GM12891 (cell line): ENCODE measurements at places on chromosomes 7 and 10.

DNA sequence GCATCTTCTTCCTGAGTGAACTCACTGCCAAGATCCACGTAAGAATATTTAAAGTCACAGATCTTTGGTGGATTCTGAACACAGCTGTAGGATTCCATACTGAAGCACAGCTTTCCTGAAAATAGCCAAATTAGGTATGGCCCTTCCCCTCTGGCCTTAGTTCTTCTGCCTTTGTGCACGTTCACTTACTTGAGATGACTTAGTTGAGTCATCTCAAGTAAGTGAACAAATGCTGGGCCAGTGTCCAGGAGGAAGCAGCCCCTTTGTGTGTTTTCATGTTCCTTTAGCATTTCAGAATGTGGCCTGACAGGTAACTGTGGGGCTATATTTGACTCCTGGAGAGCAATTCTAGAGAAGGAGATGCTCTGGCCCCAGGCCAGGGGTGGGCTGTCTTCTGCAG lies 51.5 kb downstream of the CCNY start:
- no peak for DNase-seq

GRCh38 chr7:121547544-121548092 lies 151.5 kb upstream of the FAM3C start:
- DNase-seq, result peak; percentile 18

DNA sequence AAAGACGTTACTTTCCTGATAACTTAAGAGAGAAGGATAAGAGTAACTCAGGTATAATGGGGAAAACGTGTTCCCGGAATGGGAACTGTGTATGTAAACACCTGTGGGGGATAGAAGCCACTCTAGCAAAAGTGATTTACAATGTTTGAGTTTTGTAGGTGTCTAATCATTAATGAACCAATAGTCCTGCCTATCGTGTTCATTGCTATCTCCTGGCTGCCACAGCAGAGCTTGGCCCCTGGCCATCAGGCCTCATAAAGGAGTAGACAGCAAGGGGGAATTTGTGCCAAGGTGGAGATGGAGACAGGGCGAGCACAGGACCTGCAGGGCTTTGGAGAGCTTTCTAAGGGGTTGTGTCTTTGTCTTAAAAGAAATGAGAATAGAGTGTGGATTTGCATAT lies 102.1 kb downstream of the GAD2 start:
- DNase-seq, result no peak

DNA sequence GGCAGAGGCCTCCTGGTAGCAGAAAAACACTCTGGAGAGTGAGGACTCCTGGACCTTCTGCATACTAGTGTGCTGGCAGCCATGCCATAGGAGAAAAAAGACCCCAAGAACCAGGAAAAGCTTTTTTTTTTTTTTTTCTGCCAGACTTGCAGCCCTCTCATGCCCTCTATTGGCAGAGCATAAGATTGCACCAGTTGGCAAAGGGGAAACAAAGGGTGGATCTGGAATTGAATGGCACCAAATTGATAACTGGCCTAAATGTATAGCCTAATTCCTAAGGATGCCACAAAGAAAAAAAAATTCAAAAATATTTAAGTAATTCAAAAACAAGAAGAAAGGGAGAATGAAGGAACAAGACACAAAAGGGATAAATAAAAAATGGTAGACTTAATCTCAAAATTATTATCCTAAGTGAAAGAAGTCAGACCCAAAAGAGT lies 112.5 kb upstream of the GHITM start:
- DNase-seq, result no peak

DNA sequence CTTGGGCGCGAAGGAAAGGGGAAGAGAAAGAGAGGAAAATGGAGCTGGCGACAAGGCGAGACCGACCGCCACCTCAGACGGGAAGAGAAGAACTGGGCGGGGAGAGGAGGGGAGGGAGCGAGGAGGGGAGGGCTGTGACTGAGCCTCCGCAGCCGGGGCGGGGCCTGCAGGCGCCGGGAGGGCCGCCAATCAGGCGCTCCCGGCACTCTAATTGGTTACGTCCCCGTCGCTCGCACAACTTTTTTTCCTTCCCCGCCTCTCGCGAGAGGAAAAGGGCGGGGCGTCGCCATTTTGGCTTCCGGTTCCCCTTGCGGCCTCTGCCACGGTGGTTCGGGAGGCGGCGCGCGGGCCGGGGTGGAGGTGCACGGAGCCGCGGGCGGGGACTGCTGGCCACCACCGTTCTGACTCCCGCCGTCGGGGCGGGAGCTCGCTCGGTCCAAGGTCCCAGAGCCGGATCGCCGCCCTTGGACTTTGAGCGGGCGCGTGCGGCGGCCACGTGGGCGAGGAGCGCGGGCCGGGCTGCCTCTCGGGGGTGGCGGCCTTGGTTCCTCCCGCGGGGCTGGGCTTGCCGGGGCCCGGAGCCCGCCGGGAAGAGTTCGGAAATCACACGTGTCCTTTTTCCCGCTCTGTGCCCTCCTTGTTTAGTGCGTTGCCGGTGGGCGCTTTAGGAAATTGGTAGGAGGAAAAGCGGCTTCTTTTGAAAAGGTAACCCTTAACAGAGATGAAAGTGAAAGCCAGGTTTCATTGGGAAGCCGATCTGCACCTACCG lies at the start of gene GDI2:
GDI2 (minus strand) TSS at position 94 of the 769 bp plus-strand sequence. CDS start 176 bp downstream, outside the sequence.
- DNase-seq, result peak; percentile 85

GRCh38 chr10:61108915-61109314 lies 164.9 kb upstream of the RHOBTB1 start:
- no peak for DNase-seq

- DNase-seq, result no peak
Observed at GRCh38 chr7:127907110-127908040, 123.9 kb downstream of the LRRC4 start.

DNA sequence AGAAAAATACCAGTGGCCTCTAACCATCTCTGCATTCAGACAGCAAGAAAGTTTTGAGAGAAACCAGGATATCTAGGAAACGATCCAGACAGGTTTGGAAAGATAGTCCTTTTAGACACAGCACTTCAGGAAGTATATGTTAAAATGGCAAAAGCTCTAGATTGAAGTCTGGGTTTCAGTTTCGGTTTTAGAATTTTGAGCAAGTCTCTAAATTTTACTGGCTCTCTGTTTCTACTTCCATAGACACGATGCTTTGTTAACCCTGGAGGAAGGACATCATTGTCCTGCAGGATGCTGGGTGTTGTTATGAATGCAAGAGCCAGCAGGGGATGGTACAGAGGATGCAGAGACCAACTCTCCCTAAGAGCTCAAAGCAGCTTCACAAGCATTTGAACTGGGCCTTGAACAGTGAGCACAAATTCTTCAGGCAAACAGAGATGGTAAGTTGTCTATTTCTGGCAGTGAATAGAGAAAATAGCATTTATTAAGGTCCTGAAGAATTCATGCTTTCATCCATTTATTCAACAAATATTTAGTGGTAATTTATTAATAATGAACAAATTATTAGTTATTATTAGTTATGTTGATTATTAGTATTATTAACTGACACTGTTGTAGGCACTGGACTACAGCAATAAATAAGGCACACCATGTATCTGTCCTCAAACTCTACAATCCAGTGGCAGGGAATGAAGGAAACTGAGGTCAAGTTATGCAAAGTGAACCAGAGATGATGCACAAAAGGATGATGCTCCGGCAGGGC lies 152.7 kb upstream of the NRP1 start:
- peak; percentile 5 for DNase-seq

GRCh38 chr10:77029777-77030717 lies 607.6 kb downstream of the KCNMA1 start:
- DNase-seq, result no peak

DNA sequence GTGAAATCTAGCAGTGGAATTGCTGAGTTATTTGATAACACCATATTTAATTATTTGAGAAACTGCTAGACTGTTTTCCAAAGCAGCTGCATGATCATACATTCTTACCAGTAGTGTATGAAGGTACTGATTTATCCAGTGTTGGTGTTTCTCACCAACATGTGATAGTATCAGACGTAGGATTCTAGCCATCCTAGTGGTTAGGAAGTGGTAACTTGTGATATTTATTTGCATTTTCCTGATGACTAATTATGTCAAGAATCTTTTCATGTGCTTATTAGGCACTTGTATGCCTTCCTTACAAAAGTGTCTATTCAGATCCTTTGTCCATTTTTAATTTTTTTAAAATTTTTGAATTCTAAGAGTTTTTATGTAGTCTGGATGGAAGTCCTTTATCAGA lies 54.2 kb upstream of the PLXDC2 start:
- DNase-seq, result no peak
